ENCODE measurements at places on chromosomes 7 and 10.

GRCh38 chr10:4267086-4267773, 482.2 kb upstream of the KLF6 start:
- no peak for DNase-seq

- DNase-seq, result no peak
Measured at GRCh38 chr10:86538547-86538946, 17.0 kb upstream of the WAPL start.

- DNase-seq, result no peak
Measured at GRCh38 chr10:31101123-31101522, 69.5 kb upstream of the ZNF438 start.

DNA sequence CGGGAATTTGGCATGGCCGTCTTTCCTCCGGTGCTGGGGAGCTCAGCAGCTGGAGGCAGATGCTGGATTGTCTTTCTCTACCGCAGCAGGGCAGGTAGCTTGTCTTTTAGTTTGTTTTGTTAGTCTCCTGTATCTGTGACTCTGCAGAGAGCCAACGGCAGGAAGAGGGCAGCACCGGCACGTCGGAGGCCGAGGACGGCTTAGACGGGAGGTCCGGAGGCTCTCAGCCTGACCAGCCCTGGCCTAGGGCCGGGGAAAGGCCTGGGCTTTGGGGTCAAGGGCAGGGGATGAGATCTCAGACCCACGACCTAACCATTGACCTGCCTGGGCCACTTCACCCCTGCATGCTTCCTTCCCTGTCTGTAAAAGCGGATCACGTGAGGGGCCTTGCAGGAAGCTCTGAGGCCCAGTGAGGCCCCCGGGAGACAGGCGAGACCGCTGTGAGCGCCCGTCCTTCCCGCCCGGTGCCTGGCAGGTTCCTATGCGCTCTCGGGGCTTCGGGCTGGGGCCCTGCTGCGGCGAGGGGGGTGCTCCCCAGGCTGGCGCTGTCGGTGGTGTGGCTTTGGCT, 72.7 kb downstream of the LHPP start:
- no peak for DNase-seq

DNA sequence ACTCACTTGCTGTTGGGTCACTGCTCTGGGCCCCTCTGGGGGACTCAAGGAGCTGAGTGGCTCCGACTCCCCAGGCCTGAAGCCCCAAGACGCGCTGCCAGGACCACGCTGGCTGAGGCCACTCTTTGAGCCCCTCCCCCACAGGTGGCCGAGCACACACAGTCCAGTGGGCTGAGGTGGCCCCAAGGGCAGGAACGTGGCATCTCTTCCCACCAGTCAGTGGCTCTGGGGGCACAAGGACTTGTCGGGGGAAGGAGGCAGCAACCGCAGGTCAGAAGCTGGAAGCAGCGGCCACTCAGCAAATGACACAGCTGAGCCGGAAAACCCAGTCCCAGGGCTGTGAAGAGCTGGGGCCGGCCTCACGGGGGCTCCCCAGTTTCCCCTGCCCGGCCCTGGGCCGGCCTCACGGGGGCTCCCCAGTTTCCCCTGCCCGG, 24.1 kb downstream of the GRIFIN start:
- no peak for DNase-seq

GRCh38 chr10:118409295-118409694, 67.2 kb upstream of the FAM204A start:
- no peak for DNase-seq

GRCh38 chr7:35467456-35467978, 213.6 kb upstream of the TBX20 start:
- no peak for DNase-seq
